ENCODE measurements at places on chromosomes 1 and 21.

DNA sequence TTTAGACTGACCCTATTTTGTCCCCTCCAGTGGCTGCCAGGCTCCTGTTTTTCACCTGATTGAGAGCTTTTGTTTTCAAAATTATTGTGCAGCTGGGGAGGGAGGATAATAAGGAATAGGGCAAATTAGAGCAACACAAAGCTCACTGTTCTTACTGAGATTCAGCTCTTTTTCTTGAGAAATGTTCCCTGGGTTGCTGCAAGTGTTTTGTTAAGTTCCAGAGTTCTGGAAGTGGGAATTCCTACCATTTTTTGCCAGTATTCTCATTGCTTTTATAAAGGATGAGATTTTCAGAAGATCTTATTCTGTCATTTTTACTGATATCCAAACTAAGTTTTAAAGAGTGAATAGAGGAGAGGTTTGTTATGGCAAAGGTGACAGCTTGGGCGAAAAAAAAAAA, 417.7 kb downstream of the SIPA1L2 start:
- no peak for DNase-seq

- DNase-seq: peak; percentile 85
Observed at GRCh38 chr1:244751271-244751895, 84.1 kb upstream of the COX20 start.

DNA sequence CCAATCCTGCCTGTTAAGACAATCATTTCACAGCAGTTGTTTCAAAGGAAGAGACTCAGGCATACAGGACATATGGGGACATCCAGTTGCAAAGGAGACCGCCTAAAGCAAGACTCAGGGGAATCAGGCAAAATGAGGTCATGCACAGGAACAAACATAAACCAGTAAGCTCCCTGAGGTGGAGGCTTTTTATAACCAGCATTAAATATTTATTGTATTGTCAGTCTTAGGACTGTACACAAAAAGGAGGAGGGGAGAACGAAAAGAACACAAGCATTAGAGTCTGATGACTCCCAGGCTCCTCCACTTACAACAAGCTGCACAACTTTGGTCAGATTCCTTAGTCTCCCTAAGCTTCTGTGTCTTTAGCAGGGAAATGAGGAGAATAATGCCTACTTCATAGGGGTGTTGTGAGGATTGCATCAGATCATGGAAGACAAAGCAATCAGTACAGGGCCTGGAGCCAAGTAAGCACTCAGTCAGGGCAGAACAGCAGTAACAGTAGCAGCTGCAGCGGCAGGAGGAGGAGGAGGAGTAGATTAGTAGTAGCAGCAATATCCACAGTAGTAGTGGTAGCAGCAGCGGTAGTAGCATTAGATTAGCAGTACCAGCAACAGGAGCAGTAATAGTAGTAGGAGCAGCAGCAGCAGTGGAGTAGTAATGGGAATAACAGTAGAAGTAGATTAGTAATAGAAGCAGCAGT, 54.2 kb upstream of the SPATA6 start:
- no peak for DNase-seq

- no peak for DNase-seq
Observed at GRCh38 chr1:60386249-60386648, 312.7 kb upstream of the C1orf87 start.

GRCh38 chr1:6270401-6270800, 9.5 kb upstream of the GPR153 start:
- peak; percentile 75 for DNase-seq
